ENCODE measurements at places on chromosomes 12 and 14.

- no peak for DNase-seq
Observed at GRCh38 chr12:26345471-26346003, 150.2 kb downstream of the SSPN start.

DNA sequence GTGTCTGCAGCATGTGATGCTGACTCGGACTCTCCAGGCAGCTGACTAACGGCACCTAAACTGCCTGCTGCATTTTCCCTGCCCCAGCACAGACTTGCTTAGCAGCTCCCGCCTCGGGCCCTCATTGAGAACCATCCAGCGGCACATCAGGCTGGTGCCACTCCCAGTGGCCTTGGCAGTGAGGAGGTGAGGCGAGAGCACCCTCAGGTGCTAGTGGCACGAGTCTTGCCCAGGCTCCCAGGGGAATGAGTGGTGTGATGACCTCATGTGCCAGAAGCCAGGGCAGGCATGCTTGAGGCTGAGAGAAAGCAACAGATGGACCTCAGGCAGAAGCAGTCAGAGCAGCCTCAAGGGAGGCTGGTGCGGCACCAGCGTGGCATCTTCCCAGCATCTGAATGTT, 60.2 kb downstream of the PRKCH start:
- no peak for DNase-seq

GRCh38 chr12:29241821-29242591, 92.9 kb downstream of the FAR2 start:
- DNase-seq, result no peak

GRCh38 chr12:19390051-19390598, 49.2 kb upstream of the AEBP2 start:
- DNase-seq, result no peak

- no peak for DNase-seq
Observed at GRCh38 chr14:58356268-58356667, 39.5 kb upstream of the TOMM20L start.

DNA sequence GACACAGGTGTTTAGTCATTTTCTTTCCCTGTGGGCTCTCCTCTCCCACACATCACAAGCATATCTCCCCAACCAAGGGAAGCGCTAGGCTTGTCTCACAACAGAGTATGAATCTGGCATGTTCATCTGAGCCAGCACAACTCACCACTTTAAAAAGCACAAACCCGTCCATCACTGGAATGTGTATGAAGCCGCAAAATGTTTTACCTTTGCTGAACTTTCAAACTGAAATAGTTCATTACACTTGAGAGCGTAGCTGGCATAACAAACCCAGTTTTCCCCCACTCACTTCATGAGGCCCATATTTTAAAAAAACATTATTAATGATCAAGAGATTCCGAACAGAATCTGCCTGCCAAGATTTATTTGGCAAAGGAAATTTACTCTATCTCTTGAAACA, 15.8 kb downstream of the NID2 start:
- no peak for DNase-seq

DNA sequence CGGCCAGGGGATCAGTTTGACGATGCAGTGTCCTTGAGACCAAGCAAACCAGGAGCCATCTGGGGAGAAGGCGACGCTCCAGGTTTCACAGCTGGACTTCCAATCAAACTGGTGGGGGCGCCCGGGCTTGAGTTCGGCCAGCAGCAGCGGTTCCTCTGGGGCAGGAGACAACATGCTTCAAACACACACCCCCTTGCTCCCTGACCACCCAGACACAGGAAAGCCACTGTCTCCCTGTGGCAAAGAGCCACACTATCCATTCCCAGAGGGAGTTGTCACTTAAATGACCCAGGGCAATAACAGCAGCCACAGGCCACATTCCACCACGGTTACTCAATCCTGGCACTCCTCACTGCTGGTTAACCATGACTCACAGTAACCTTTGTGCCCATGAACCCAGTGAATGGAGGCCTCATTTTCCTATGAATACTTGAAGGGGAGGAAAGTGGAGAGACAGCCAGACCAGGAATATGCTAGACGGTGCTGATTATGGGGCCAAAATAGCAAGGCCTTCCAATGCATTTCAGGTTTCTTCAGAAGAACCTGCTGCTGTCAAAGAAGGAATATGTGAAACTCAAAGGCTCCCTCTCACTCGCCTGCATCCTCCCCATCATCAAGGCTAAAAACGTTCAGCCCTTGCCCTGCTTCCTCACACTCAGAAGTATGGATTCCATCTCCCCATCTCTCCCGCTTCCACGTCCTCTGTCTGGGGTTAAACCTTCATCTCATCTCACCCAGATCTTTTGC, 8.5 kb downstream of the WSB2 start:
- DNase-seq, result no peak

- no peak for DNase-seq
Observed at GRCh38 chr12:89355243-89356068, 3.2 kb upstream of the DUSP6 start.

DNA sequence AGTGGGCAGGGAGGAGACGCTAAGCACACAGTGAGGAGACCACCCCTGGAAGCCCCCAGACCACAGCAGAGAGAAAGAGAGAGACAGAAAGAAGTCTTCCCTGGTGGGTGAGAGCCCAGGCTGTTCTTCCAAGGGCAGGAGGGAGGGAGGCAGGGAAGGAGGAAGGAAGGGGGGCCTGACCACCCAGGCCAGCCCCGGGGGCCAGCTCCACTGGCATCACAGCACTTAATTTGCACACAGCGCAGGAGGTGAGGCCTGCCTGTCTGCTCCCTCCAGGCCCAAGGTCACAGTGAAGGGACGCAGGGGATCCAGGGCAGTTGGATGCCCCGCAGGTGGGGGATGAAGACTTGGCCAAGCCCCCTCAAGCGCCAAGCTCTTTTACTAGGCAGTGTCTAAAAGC, 141.9 kb upstream of the C14orf180 start:
- DNase-seq, result no peak

GRCh38 chr12:23063206-23063605, 438.2 kb downstream of the ETNK1 start:
- no peak for DNase-seq

DNA sequence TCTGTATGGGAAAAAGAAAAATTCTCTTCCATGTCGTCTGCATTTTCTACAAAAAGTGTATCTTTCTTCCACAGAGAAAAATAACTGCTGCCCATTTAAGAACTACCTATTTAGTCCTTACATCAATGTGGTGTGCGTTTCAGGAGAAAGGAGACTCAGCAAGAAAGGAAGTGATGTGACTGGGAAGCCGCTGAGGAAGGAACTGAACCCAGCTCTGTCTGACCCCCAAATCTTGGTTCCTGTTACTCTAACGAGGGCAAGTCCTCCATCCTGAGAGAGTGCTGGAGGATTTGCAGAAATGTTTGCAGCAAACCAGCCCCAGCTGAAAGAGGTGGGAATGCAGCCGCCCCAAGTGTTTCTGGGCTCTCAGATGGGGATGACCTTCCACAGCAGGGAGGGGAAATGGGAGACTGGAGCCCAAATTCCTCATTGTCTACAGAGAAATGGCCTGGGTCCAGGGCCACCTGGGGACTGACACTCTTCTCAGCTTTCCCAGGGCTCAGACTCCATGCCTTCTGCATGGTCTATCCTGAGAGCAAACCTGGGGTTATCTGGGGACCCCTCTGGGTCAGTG, 6.7 kb upstream of the MLEC start:
- DNase-seq, result no peak

DNA sequence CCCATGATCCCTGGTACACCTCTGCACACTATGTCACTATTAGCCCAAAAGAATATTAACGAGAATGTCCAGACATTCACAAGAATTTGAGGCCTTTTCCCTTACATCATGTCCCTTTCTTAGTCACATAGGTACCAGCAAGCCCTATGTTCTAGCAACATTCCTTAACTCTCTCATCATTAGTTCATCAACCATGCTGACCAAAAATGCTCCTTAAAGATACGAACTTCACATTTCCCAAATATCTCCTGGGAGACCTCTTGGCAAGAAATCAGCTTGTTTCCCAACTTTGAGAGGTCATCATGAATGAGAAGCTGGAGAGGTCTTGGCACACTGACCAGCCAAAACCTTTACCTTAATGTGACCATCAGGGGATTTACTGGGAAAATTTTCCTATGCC, 4.6 kb downstream of the SALL2 start:
- DNase-seq, result no peak

GRCh38 chr12:114976372-114976771, 292.4 kb upstream of the TBX3 start:
- no peak for DNase-seq

- DNase-seq, result no peak
Observed at GRCh38 chr14:44768935-44769334, 192.8 kb downstream of the KLHL28 start.

DNA sequence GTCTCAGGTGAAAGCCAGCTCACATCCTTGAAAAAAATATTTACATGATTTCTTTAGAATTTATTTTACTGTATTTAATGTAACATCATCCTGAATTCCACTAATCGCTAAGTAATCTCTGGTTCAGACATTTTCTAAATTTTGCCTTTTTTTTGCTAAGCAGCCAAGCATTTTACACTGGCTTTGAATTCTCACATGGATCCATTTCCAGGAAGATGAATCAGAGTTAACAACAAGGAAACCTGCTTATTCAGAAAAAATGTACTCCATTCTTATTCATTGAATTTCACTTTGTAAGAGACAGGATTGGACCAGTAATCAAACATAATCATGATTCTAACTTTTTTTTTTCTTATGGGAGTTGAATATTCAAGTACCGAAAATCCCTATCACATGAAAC, 1785.1 kb upstream of the FLRT2 start:
- DNase-seq, result no peak

DNA sequence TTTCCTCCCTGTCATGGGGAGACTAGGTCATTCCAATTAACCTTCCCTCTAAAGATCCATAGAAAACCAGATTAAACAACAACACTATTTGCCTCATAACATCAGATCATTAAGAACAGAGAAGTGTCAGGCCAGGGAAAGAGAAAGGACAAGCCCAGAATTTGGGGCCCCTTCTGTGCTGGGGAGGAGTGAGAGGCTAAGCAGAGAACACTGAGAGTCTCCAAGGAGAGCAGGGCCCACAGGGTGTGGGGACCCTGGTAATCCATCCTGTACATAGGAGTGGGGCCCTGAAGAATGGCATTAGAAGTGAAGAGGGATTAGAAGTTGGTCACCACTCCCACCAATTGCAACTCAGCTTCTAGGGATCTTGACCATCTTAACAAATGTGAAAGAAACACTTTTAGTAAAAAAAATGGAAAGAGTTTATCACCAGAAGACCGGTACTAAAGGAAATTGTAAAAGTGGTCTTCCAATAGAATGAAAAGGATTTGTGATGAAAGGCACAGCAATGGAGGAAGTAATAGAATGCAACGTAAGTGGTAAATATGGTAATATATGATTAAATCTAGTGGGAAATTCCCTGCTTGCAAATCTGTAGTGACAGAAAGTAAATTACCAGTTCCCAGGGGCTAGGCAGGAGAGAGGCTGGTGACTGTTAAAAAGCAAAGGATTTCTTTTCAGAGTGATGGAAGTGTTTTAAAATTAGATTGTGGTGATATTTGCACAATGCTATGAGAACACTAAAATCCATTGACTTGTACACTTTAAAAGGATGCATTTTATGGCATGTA, 14.0 kb upstream of the TMTC1 start:
- DNase-seq, result no peak

DNA sequence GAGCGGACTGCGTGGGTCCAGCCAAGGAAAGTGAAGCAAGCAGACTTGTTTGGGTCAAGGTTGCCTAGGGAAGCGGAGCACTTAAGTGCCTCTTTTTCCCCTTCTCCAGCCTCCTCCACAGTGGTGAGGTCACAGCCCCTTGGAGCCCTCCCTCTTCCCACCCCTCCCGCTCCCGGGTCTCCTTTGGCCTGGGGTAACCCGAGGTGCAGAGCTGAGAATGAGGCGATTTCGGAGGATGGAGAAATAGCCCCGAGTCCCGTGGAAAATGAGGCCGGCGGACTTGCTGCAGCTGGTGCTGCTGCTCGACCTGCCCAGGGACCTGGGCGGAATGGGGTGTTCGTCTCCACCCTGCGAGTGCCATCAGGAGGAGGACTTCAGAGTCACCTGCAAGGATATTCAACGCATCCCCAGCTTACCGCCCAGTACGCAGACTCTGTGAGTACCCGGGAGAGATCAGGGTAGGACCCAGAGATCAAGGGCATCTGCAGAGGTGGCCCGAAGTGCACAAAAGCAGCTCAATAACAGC, at the start of gene TSHR:
TSHR (plus strand) TSS at position 206 of the 526 bp plus-strand sequence; CDS start at position 266, 60 bp downstream.
- no peak for DNase-seq

- DNase-seq, result no peak
Observed at GRCh38 chr14:46048127-46048526, 603.5 kb downstream of the RPL10L start.

DNA sequence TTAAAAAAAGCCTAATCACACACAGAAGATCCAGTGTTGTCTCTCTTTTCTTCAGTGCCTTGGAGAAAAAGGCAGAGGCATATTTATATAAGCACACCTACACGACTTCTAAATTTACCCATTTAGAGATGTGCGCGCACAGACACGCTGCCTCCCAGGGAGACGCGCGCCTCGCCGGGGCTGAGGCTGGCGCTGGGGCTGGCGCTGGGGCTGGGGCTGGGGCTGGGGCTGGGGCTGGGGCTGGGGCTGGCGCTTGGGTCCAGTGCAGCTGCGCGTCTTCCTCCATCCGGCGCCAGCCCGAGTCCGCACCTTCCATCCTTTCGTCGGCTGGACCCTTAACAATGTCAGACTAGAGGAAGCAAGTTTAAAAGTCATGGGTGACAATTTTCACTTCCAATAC, 118.4 kb upstream of the ARID2 start:
- DNase-seq, result no peak

GRCh38 chr14:71597955-71598660, 334.1 kb upstream of the RGS6 start:
- no peak for DNase-seq

GRCh38 chr12:26817183-26817591, 15.8 kb downstream of the ITPR2 start:
- DNase-seq, result no peak

GRCh38 chr12:106127338-106128126, 11.2 kb downstream of the NUAK1 start:
- no peak for DNase-seq

- DNase-seq, result no peak
Observed at GRCh38 chr12:118038137-118038536, 21.6 kb downstream of the RFC5 start.

- DNase-seq, result no peak
Observed at GRCh38 chr12:31832740-31833729, 104.2 kb upstream of the AMN1 start.
